ENCODE measurements at places on chromosomes 16 and 17. TPM values are rescaled to one million over a fixed set of nuclear protein-coding genes. Genes with fewer than 3 reads are reported as not detected.

EXOC3L1 gene
- total RNA-seq = not detected

CSH2 gene
- not detected for total RNA-seq

PYDC1 gene
- total RNA-seq = not detected

KRTAP4-1 gene
- total RNA-seq = 0.82 TPM

KRTAP3-3 gene
- total RNA-seq = not detected

BCL6B gene
- not detected for total RNA-seq

HAP1 gene
- not detected for total RNA-seq

TRIM72 gene
- not detected for total RNA-seq

TMEM92 gene
- 3.7 TPM for total RNA-seq

SEPHS2 gene
- total RNA-seq = 158 TPM

IL32 gene
- total RNA-seq = 378 TPM

ITGAD gene
- not detected for total RNA-seq

USH1G gene
- not detected for total RNA-seq

CHST5 gene
- 41.4 TPM for total RNA-seq

GPR179 gene
- total RNA-seq = 0.16 TPM
